ENCODE measurements at places on chromosomes 1 and 21.

DNA sequence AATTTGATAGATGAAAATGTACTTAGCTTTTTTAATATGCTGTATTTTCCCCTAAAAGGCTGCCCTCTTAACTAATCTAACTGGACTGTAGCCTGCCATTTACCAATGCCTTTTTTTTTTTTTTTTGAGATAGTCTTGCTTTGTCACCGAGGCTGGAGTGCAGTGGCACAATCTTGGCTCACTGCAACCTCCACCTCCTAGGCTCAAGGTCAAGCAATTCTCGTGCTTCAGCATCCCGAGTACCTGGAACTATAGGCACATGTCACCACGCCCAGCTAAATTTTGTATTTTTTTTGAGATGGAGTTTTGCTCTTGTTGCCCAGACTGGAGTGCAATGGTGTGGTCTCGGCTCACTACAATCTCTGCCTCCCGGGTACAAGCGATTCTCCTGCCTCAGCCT is 18.7 kb downstream of the PAFAH2 start:
- H3K27me3 ChIP-seq: no peaks in the 10 kb centered on the region
- H3K27ac ChIP-seq: no peak overlapping the region
- no peaks in the 10 kb centered on the region for H3K36me3 ChIP-seq
- H3K4me3 ChIP-seq: no peak overlapping the region
- no peaks in the 10 kb centered on the region for H3K4me1 ChIP-seq

DNA sequence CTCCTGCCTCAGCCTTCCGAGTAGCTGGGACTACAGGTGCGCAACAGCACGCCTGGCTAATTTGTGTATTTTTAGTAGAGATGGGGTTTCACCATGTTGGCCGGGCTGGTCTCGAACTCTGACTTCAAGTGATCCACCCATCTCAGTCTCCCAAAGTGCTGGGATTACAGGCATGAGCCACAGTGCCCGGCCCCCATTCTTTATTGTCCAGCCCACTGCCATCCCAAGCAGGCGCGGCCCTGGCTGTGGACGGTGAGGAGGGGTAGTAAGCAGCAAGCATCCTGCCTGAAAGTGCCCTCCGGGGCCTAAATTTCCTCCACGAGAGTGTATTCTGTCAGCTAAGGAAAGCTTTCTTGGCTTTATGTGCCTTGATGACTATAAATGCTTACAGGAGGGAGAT is 113.2 kb upstream of the CSF3R start:
- no peaks in the 10 kb centered on the region for H3K27me3 ChIP-seq
- H3K36me3 ChIP-seq: no peaks in the 10 kb centered on the region
- no peaks in the 10 kb centered on the region for H3K4me1 ChIP-seq

DNA sequence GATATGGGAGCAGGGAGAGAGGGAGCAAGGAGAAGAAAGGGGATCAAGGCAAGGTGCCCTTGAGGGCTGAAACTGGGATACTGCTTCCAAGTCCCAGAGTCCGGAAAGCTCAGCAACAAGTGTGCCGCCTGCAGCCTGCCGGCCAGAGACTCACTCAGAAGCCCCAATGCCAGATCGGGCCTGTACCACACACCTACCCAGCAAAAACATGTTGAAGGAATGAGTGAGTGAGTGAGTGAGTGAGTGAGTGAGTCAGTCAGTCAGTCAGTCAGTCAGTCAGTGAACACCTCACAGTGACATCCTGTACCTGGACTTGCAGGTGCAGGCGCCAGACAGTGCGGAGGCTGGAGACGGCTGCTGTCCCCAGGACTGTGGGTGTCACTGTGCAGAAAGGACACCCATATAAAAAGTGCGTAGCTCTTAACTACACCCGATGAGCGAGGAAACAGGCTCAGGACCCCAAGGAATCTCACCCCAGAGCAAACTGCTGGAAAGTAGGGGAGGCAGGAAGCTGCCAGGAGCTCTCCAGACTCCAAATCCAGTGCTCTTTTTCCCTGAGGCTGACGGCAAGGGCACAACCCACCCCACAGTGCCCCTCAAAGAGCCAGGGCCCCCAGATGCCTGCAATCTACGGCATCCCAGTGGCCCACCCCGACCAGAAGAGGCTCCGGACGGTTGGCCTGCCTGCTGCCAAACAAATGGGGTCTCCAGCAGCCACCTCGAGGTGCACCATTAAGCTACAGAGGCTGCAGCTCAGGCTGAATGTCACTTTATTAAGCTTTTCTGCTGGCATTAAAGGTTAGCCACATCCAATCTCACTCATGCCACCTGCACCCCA is 261.7 kb downstream of the NPHP4 start:
- no peak overlapping the region for H3K27ac ChIP-seq
- no peaks in the 10 kb centered on the region for H3K4me1 ChIP-seq
- no peaks in the 10 kb centered on the region for H3K36me3 ChIP-seq
- peaks cover 50% of the 10 kb centered on the region for H3K27me3 ChIP-seq
- DNase-seq: peak; percentile 38
- H3K4me3 ChIP-seq: no peak overlapping the region

- no peak overlapping the region for H3K27ac ChIP-seq
- no peaks in the 10 kb centered on the region for H3K27me3 ChIP-seq
- H3K36me3 ChIP-seq: no peaks in the 10 kb centered on the region
- DNase-seq: no peak
- no peak overlapping the region for H3K4me3 ChIP-seq
Measured at GRCh38 chr1:67889953-67890567, 56.8 kb upstream of the GNG12 start.

DNA sequence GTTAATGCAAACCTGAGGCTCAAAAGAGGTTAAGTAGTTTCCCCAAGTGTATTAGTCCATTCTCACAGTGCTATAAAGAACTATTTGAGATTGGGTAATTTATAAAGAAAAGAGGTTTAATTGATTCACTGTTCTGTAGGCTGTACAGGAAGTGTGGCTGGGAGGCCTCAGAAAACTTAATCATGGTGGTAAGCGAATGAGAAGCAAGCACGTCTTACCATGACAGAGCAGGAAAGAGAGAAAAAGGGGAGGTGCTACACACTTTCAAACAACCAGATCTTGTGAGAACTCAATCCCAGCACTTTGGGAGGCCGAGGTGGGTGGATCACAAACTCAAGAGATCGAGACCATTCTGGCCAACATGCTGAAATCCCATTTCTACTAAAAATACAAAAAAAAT is 38.5 kb upstream of the RXRG start:
- no peaks in the 10 kb centered on the region for H3K36me3 ChIP-seq
- no peak overlapping the region for H3K27ac ChIP-seq
- no peaks in the 10 kb centered on the region for H3K4me1 ChIP-seq
- DNase-seq: no peak

DNA sequence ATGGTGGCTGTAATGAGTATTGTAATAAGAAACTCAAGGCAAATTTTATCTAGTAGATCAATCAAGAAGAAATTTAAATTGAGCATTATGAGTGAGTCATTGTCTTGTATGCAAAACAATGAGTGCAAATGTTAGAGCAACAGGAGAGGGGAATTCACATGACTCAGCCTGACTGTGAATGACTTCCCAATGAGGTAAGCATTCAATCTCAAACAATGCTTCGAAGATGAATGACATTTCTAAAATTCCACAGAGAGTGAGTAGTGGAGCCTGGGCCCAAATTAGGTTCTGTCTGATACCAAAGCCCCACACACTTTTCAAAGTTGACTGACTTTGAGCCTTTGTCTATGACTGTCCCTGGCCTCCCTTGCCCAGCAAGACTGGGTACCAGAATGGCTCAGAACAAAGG is 738.0 kb downstream of the PTPRU start:
- H3K4me3 ChIP-seq: no peak overlapping the region
- peaks cover 19% of the 10 kb centered on the region for H3K27me3 ChIP-seq
- H3K36me3 ChIP-seq: no peaks in the 10 kb centered on the region
- no peaks in the 10 kb centered on the region for H3K4me1 ChIP-seq

- DNase-seq: no peak
- no peaks in the 10 kb centered on the region for H3K36me3 ChIP-seq
- peak overlapping the region; percentile 40 for H3K27ac ChIP-seq
- H3K27me3 ChIP-seq: no peaks in the 10 kb centered on the region
- H3K4me1 ChIP-seq: peaks cover 4% of the 10 kb centered on the region
- no peak overlapping the region for H3K4me3 ChIP-seq
Measured at GRCh38 chr1:14939527-14940284, 213.8 kb upstream of the TMEM51 start.

GRCh38 chr1:87170157-87170556 is 158.5 kb upstream of the LMO4 start:
- DNase-seq: no peak
- H3K4me3 ChIP-seq: no peak overlapping the region
- no peaks in the 10 kb centered on the region for H3K4me1 ChIP-seq
- no peak overlapping the region for H3K27ac ChIP-seq
- no peaks in the 10 kb centered on the region for H3K27me3 ChIP-seq
- no peaks in the 10 kb centered on the region for H3K36me3 ChIP-seq

DNA sequence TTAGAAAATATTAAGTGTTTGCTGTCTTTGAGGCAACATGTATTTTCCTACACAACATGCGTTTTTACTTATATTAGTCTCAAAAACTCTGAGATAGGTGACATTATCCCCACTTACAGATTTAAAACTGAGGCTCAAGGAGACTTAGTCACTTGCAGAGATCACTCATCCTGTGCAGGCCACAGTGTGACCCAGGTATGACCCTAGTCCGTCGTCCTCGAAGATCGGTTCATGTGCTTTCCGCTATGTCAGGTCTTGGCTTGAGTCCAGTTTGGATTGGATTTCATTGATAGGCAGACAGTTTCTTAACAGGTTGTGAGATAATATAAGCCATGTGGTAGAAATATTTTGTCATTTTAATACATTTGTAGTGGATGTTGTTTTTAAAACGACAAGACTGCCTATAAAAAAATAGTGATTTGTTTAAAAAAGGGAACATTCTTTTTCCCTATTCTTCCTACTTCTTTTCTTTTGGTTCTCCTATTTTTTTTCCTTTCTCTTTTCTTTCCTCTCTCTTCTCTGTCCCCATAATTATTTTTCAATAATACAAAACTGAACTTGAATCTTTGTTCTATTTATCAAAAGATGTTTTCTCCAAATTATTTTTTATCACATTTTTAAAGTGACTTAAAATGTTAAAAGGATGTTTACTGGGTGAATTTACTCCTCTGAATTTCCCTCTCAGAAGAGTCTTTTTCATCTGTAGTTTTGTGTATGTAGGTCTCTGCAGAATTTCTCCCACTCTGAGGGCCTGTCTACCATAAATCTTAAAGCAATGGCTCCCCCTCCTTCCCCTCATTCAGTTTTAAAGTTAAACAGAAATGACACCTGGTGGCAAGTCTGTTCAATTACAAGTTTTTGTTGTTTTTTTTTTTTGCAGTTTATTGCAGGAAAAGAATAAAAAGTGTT is 81.8 kb downstream of the PHTF1 start:
- H3K36me3 ChIP-seq: no peaks in the 10 kb centered on the region
- H3K4me3 ChIP-seq: no peak overlapping the region
- H3K4me1 ChIP-seq: no peaks in the 10 kb centered on the region
- DNase-seq: no peak
- no peak overlapping the region for H3K27ac ChIP-seq
- H3K27me3 ChIP-seq: no peaks in the 10 kb centered on the region

DNA sequence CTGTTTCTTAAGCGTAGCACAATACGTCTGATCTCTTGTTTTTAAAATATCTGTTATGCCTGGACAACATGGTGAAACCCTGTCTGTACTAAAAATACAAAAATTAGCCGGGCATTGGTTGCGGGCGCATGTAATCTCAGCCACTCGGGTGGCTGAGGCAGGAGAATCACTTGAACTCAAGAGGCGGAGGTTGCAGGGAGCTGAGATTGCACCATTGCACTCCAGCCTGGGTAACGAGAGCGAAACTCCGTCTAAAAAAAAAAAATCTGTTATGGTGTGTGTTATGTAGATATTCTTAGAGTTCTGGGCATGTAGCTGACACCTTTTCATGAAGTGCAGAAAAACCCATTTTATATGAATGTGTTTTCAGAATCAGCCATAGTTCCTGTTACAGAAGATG is 38.2 kb downstream of the RABGAP1L start:
- H3K27ac ChIP-seq: no peak overlapping the region
- no peaks in the 10 kb centered on the region for H3K36me3 ChIP-seq
- no peak overlapping the region for H3K4me3 ChIP-seq
- DNase-seq: no peak

GRCh38 chr1:8525216-8525557 is 207.3 kb downstream of the SLC45A1 start:
- DNase-seq: no peak
- H3K27ac ChIP-seq: peak overlapping the region; percentile 89
- no peaks in the 10 kb centered on the region for H3K27me3 ChIP-seq

DNA sequence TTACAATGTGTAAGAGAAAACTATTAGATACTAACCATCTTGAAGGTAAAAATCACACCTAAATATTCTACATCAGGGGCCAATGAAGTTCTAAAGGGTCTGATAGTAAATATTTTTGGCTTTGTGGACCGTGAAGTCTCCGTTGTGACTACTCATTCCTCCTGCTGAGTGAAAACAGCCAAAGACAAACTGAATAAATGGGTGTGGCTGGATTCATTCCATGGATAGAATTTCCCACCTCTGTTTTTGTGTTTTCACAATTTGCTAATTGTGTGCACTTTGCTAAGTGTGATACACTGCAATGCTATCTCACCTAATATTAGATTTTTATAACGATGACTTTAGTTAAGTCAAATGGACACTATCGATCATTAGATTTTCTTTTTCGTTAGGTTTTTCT is 1474.0 kb downstream of the PLA2G4A start:
- no peak for DNase-seq
- no peak overlapping the region for H3K4me3 ChIP-seq
- no peaks in the 10 kb centered on the region for H3K36me3 ChIP-seq
- no peak overlapping the region for H3K27ac ChIP-seq
- no peaks in the 10 kb centered on the region for H3K27me3 ChIP-seq
- H3K4me1 ChIP-seq: no peaks in the 10 kb centered on the region

- no peaks in the 10 kb centered on the region for H3K27me3 ChIP-seq
- no peak overlapping the region for H3K4me3 ChIP-seq
- H3K4me1 ChIP-seq: no peaks in the 10 kb centered on the region
- no peak for DNase-seq
- no peak overlapping the region for H3K27ac ChIP-seq
- no peaks in the 10 kb centered on the region for H3K36me3 ChIP-seq
Measured at GRCh38 chr21:26559099-26559498, 14.0 kb downstream of the CYYR1 start.

DNA sequence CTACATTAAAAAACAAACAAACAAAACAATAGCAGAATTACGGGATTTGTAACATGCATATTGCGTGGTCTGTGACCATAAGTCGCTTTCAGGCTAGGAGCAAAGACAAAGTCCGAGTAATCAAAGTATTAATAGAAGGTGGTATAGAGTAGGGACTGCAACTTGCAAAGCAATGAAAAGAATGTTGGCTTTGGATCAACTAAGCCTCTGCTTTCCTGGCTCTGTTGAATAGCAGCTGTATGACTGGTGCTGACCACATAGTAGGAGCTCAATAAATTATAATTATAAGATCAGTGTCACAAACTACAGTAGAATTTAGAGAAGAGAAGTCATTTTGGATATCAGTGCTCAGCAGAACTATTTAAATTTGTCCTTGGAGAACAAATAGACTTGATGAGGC is 586.4 kb downstream of the DPYD start:
- no peaks in the 10 kb centered on the region for H3K27me3 ChIP-seq
- H3K4me1 ChIP-seq: no peaks in the 10 kb centered on the region
- no peak overlapping the region for H3K27ac ChIP-seq
- DNase-seq: no peak
- H3K36me3 ChIP-seq: no peaks in the 10 kb centered on the region
- H3K4me3 ChIP-seq: no peak overlapping the region

- DNase-seq: no peak
- no peaks in the 10 kb centered on the region for H3K4me1 ChIP-seq
Measured at GRCh38 chr1:154191990-154192461, at the start of gene TPM3. TSS of gene TPM3 (minus strand) at chr1:154192100. CDS start at chr1:154192018, 82 bp downstream.

GRCh38 chr1:218496561-218496960 is 151.4 kb downstream of the TGFB2 start:
- H3K4me1 ChIP-seq: no peaks in the 10 kb centered on the region
- no peaks in the 10 kb centered on the region for H3K27me3 ChIP-seq
- no peak overlapping the region for H3K27ac ChIP-seq

All from breast epithelium (tissue), 4 donors.